CD14-positive monocyte (primary cell): ENCODE measurements at places on chromosomes 5 and 9. TPM values are rescaled to one million over a fixed set of nuclear protein-coding genes. Genes with fewer than 3 reads are reported as not detected.

The STING1 gene
- 115 TPM for polyA plus RNA-seq

- DNase-seq: no peak
Measured at GRCh38 chr5:158882660-158883059, 217.1 kb downstream of the EBF1 start.

- DNase-seq: no peak
Measured at GRCh38 chr5:95821110-95822021, 1.2 kb downstream of the GLRX start.

- DNase-seq: peak; percentile 54
Measured at GRCh38 chr5:140312067-140312790, 9.3 kb upstream of the PFDN1 start.

DNA sequence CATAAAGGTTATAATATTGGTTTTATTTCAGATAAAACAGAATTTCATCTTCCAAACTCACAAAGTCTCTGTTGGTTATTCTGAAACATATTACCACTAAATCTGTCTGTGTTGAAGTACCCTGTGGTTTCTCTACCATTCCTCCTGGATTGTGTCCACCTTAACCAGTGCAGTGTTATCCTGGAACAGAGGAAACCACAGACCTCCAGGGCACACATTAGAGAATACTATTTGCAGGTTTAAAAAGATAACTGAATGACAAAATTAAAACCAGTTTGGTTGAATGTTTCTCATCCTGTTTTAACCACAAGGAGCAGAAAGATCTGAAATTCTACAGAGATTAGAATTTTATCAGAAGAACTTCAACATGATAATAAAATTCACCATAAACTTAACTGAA, 251.8 kb downstream of the CWC27 start:
- DNase-seq: no peak

DNA sequence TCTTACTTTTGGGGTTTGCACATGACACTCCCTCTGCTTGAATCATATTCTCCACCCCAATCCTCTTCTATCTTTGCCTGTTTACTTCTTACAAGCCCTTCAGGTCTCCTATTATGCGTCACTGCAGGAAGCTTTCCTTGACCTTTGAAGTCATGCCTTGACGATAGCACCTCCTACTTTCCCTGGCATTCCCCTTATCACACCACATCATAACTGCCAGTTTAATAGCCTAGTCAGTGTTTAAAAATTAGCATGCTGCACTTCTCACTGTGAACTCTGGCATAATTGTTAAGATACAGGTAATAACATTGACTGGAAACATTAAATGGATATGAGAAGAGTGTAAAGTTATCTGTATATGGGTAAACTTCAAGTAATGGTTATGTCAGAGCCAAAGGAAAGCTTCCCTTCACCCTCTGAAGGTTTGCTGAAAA, 37.1 kb upstream of the CEP120 start:
- no peak for DNase-seq

- no peak for DNase-seq
Measured at GRCh38 chr9:98154678-98155077, 35.7 kb upstream of the TRIM14 start.
